ENCODE measurements at places on chromosomes 5 and 9.

- no peak for ATAC-seq
Observed at GRCh38 chr9:3415906-3416305, 109.9 kb downstream of the RFX3 start.

DNA sequence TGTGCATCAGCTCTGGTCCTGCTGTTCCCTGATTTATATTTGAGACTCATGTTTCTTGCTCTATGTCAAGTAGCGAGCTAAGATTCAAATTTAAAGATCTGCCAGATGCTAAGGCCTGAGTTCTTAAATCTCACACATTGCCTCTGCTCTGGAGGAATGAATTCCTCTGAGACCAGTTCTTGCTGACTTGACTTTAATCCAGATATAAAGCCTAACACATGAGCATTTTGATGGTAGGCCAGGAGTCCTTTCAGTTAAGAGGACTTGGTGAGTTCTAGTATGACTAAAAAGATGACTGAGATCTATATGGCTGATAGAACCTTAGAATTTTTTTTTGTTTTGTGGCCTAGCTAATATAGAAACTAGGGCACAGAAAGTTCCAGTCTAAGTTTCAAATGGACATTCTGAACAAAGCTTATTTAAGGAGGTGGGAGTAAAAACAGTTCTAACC is 1.3 kb upstream of the INIP start:
- peak; percentile 7 for ATAC-seq

DNA sequence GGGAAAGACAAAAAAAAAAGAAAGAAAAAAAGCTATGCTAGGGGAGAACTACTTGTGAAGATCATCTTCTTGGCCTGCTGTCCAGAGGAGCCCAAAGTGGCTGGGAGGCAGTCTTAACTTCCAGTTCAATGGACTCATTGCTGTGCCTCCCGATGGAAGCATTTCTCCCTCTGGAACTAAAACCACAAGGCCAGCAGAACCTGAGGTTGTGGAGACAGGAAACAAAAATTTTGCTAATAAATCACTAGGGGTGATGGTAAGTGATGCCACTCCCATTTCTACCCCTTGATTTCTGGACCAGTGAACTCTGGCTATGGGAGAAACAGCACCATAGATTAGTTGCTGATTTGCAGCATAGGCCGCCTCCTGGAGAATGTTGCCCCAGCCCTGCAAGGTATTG is 123.4 kb upstream of the NFIL3 start:
- no peak for ATAC-seq

DNA sequence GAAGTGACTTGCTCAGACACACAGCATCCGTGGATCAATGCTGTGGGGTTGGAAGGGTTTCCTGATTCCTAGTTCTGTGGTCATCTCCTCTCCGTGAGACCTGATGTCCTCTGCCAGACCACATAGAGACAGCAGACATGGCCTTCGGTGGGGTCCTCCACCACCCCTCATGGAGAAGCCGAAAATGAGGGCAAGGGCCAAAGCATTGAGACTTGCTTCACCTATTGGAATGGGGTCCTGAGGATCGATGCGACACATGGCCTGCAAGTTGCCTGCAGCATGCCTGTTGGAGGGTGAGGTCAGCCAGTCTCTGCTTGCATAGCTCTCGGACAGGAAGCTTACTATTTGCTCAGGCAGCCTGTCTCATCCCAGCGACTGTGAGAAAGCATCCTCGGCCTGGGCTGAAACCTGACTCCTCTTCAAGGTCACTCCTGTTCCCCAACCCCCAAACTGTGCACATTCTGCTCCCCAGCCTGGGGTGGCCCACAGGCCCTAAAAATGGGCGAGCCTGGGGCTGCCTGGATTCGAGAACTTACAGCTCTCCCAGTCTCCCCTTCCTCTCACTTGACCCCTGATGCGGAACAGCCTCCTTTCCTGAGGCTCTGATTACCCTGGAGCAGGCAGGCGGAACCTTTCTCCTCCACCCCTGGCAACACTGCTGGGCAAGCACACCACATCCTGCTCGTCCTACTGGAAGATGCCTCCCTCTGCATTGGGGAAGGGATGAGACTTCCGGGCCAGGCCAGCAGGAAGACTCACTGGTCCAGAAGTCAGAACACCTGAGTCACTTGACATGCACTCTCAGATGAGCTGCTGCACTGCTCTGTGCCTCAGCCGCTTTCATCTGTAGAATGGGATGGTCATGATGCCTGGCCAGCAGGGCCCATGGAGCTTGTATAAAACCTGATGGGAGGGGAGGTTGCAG is 186.9 kb downstream of the RGS3 start:
- ATAC-seq = no peak

DNA sequence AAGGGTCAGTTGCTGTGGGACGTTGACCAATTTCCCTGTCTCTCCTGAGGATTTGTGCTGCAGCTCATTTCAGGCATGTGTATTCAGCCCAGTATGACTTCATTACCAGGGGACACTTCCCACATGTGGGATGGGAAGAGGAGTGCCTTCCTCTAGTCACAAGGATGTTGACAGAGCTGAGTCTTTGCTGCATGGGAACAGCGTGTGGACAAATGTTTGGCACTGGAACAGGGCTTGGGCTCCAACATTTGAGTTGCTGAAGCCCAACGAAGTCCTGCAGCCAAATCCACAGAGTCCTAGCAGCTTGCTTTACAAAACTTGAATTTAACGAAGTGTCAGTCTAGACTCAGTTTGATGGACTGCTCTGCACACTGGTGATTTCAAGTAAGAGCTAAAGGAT is 283.2 kb downstream of the SH3GL2 start:
- ATAC-seq = no peak

DNA sequence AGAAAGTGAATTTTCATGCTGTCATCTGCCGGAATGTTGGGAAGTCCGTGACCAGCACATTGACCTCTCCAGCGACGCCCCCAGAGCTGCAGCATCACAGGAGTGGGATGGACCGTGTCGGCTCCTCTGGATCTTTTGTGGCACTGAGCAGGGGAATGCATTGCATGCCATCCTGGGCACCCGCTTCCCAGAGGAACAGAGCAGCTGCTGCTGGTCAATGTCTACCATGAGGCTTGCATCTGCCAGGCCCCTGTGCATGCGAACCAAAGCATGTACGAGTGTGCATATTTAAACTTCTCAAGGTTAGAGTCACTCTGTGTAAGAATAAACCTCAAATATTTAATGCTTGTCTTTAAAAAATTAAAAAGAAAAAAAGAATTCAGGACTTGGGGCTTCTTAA is 414.8 kb downstream of the GADD45G start:
- no peak for ATAC-seq

DNA sequence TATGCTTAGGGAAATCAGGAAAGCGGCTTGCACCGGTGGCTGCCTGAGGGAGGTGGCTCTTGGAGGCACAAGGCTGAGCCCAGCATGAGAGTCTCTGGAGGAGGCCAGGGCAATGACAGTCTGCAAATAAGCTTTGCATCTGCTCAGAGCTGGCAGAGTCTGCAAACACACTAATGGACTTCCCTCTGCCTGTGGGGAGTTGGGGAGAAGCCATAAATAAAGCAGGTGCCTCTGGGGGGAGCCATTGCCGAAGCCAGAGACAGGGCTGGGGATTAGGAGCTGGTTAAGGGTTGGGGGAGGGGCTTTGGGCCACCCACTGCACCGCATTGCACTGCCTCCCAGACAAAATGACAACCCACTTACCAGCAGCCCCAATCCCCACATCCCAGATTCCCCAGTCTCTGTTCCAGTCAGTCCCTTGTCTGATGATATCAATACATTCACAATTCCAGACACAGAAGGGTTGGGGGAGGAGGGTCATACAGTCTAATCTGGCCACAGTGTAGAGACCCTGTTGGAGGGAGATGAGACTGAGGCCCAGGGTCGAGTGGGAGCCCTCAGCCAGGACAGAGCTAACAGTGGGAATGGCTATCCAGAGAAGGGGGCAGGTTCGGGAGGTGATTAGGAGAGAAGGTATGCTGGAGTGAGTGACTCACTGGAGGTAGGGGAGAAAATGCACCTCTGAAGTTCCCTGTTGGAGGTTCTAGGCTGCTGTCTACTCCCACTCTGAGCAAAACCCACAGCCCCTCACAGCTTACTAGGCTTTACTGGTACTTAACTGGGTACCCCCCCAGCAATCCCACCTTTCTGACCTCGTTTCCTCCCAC is 53.7 kb downstream of the PAX5 start:
- no peak for ATAC-seq

DNA sequence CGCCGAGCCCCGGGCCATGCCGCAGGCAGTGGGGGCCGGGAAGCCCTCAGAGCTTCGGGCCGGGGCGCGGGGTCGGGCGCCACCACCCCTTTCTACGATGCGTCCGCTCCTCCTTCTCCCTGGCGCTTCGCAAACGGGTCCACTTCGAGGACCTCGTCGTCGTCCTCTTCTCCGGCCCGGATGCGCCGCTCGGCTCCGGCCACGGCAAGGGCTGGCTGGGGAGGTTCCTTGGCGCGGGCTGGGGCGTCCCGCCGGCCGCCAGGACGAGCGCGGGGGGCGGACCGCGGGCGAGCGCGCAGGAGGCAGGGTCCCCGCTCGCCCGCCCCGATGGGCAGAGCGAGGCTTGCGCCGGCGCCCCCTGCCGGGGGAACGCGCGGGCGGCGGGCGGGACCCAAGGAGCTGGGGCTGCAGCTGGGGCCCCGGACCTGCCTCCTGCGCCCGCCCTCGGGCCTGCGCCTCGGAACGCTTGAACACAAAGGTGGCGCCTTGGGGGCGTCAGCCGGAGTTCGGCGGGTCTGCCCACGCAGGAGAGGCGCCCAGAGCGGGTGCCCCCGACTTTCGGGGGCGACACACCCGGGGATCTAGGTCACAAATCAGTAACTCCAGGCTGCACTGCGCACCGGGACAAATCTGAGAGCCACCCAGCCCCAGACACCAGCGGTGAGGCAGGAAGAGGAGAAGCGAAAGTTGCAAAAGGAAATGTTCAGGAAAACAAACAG is at the start of gene ROR2:
Gene ROR2 (minus strand): TSS at position 283 of the 719 bp plus-strand sequence.
- ATAC-seq = peak; percentile 79

DNA sequence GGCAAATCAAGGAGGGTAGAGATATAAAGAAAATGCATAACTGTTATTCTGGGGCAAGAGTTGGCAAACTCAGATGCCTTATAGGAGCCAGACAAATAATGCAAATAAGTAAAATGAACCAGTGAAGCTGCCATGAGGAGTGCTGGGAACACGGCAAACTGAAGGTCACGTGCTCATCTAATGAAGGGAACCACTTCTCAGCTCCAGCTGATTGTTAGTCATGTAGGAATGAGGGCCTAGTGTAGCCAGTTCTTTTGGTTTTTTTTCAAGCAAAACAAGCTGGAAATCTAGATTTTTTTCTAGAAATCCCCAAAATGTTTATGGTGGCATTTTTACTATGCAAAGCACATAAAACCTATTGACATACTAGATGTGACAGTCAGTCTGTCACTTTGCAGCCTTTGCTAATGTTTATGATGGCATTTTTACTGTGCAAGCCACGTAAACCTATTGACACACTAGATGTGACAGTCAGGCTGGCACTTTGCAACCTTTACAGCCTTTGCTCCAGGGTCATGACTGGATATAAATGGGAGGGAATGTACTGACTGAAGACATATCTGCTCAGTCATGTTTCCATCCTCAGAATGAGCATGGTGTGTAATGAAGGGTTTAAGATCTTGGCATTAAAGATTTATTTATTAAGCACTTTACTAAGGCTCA is 39.4 kb downstream of the RUSC2 start:
- ATAC-seq = no peak

DNA sequence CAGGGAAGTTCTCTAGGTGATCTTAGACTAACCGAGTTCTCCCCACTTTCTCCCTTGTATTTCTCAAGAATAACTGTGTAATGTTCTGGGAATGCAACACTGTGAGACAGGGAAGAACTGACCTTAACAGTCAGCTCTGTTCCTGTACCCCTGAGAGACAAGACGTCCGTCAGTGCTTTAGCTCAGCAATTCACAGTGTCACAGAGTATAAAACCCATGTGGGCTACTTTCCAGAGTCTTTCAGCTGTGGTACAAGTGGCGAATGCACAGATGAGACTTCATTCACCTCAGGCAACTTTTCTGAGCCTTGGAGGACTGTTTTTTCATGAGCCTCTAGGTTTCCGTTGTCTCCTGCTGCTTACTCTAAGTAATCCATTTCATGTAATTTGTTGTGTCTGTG is 458.8 kb downstream of the SPATA31D1 start:
- no peak for ATAC-seq

DNA sequence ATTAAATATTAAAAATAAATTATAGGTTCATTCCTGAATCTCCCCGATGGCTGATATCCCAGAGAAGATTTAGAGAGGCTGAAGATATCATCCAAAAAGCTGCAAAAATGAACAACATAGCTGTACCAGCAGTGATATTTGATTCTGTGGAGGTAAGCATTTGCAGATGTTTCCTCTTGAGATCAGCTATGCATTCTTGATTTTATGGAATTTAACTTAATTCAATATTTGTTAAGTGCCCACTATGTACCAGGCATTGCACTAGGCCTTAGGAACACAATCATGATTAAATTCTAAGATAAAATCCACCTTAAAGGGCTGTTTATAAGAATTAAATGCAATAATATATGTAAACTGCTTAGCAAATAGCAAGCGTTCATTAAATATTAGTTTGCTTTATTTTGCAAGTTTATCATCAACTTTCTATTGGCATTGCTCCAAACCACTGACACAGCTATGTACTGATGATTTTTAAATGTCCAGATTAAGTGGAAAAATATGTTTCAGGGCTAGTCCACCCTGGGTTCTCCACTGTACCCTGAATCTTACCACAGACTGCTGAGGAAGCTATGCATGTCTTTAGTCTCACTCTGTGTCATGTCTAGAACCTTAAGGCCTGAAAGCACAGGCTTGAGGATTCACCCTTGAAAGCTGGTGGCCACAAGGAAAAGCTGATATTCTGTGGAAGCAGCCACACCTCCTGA is 33.2 kb downstream of the SLC22A4 start:
- ATAC-seq = no peak

GRCh38 chr5:91977579-91977978 is 594.5 kb upstream of the ARRDC3 start:
- ATAC-seq = no peak

DNA sequence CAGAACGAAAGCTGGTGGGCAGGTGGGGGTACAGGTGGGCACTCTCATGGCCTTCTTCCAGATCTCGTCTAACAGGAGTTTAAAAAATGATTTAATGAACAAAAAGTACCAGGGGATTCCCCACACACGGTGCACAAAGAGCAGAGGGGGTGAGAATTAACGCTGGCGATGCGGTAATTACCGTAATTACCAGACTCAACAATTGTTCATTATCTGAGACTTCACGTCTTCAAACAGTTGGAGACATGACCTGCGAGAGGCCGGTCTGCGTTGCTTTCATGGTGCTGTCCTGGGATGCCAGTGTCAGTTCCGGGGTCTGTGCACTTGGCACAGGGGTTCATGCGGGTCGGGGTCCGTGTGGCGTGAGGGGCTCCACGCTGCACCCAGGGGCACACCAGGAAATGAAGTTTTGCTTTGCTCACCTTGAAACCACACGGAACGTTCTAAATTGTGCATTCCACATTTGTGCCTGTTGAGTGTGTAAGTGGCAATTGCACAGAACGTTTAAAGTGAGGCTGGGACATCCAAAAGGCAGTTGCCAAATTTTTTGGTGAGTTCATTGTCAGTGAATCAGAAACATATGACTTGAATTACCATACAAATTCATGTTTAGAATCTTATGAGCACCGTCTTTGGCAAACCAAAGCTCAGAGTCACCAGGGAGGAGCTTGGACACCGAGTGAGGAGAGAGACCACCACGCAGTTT is 256.4 kb upstream of the IRX1 start:
- ATAC-seq = no peak

- peak; percentile 28 for ATAC-seq
Observed at GRCh38 chr9:129143031-129143927, 32.1 kb downstream of the PTPA start.

Measured in activated T-helper 17 cell treated with anti-CD3 and anti-CD28 coated beads, Interleukin-2, amount 50 U/mL, for 72 hours (primary cell).